HuH-7.5 (cell line): ENCODE measurements at places on chromosomes 12 and 14.

DNA sequence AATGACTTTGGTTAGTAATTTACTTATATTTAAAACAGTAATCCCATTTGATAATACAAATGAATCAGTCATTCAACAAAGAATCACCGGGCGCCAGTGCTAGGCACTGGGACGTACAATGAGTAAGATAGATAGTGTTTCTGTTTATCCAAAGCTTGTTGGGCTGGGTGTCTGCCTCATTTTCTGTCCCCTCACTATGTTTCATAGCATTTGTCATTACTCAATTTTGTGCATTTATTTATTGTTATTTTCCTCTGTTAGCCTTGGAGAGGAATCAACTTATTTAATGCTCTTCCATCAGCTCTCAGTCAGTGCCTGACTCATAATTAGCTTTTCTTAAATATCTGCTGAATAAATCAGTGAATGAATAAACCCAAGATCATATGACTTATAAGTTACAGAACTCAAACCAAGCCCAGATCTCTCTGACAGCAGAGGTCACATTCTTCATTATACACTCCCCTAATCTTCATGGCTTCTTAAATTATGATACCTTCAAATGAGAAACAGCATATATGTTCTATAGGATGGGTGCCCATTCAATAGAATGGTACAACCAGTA is 86.2 kb downstream of the TSPAN8 start:
- DNase-seq, result no peak

DNA sequence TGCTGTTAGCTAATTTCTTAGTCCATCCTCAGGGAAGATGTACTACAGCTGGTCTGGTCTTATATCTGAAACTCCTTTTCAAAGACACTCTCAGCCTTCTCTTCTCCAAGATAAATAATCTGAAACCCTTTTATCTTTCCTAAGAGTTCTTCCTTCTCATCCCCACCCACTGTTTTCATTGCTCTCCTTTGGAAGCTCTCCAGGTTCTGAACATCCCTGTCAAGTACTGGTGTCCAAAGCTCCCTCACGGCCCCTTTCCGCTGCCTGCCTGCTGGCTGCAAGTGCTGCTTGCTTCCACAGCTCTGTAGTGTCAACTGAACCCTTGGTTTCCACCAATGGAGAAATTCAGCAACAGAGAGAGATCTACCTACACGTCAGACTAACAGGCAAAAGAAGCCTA is 6.6 kb upstream of the SLC6A13 start:
- DNase-seq, result no peak

- no peak for DNase-seq
Observed at GRCh38 chr14:75025082-75025481, 22.4 kb downstream of the EIF2B2 start.

DNA sequence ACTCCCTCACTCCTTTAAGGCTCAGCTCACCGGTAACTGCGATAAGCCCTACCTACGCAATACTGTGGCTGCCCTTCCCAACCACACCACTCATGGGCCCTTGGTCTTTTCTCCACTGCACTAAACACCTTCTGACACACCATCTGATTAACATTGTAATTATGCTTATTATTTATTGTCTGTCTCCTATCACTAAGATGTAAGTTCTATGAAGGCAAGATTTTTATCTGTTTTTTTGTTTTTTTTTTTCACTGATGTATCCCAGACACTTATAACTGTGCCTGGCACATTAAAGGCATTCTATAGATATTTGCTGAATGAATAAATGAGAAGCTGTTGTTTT is 34.2 kb upstream of the PYGL start:
- DNase-seq, result no peak

GRCh38 chr12:52347551-52348510 is 19.4 kb downstream of the KRT85 start:
- DNase-seq, result no peak

GRCh38 chr12:30515351-30515750 is 180.3 kb downstream of the IPO8 start:
- DNase-seq, result no peak

GRCh38 chr12:32789916-32790315 is 34.2 kb upstream of the YARS2 start:
- no peak for DNase-seq

- DNase-seq, result no peak
Observed at GRCh38 chr14:102588821-102589220, 3.6 kb upstream of the RCOR1 start.

DNA sequence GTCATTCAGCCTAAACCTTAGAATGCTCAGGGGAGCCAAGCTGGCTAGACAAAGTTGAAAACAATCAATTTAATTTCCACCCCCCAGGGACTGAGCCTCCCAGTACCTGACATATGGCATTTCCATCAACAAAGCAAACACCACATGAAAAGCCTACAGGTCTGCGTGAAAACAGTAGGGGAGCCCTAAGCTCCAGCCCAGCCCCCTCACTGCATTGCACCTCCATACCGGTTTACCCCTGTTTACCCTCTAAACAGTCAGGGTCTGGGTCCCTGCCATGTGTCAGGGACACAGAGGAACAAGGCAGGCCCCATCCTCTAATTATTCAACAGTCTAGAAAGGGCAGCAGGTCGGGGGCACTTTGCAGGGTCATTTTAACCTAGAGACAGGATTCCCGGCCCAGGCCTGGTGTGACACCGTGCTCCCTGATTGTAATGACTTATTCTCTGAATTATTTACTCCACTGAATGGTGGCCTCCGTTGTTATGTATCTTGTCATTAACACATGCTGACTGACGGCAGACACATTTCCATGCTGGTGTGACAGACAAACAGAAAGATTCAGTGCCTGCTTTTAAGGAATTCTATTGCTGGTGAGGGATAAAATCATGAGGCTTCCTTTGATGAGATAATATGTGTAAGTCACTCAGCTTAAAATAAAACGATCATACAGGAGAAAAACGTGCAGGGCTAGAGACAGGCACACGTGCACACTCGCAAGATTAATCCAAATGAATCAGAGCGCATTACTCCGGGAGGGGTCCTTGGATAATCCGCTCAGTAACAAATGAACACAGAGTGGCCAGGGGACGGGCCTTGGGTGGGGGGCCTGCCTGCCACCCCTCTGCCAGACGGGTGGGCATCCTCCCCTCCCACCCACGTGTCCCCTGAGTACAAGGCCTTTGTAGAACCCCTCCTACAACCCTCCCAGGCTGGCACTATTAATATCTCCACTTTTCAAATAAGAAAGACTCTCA is 23.2 kb downstream of the CCDC88C start:
- DNase-seq, result no peak

DNA sequence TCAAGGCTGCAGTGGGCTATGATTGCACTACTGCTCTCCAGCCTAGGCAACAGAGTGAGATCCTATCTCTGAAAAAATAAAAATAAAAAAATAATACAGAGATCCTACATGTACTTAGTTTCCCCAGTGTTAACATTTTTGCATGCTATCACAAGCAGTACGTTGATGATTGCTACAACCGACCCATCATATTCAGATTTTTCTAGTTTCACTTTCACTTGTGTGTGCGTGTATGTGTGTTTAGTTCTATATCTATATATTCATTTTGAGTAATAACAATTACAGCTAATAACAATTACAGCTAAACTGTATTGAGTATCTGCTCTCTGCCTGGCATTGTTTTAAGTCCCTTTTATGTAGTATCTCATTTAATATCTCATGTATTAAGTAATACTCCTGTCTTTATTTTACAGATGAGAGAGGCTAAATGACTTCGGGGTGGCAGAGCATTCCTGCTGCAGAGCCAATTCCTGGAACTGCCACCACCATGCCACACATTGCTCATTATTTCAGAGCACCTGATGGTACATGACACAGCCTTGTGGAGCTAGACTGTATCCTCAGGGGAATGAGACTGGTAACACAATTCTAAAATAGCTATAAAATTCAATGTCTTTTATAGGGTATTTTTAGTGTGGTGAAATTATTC is 153.1 kb downstream of the BCAT1 start:
- DNase-seq, result no peak

GRCh38 chr12:88420457-88420856 is 159.8 kb downstream of the KITLG start:
- DNase-seq, result no peak

GRCh38 chr12:13780453-13780852 is 200.9 kb downstream of the GRIN2B start:
- DNase-seq, result no peak

DNA sequence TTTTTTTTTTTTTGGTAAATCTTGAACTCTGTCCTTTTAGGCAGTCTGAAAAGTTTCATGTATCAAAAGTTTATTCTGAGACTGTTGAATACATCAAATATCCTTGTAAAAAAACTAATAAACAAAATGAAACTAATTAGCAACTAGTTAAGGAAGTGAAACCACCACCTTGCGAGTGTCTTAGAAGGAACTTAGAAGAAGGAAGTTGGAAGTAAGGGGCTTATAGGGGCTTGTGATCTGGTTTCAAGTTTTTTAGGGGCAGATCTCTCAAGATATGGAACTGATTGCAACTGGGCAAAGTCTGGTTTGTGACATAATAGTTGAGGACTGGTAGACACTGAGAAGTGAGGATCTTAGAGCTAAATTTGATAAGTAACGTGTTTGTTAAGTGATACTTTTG is 748.8 kb downstream of the C12orf50 start:
- no peak for DNase-seq

DNA sequence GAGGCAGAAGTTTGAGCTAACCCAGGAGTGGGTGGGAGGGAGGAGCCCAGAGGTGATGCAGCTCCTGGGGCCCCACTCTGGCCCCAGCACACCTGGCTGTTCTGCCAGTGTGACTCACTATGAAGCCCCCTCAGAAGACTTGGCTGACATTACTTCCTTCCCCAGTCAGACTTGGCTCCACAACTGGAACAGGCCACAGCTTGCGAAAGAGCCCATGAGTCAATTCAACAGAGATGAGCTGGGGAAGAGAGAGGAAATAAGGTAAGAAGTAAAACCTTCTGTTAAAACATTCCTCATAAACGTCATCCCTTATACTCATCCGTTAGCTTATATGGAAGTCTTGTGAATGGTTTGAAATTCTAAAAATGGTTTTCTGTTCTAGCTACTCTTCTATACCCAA is 245.9 kb downstream of the ADAMTS20 start:
- DNase-seq, result no peak

GRCh38 chr14:94769391-94770250 is at the start of gene GSC:
TSS of gene GSC (minus strand) at chr14:94770113. CDS start at chr14:94770015, 98 bp downstream.
- DNase-seq, result no peak

DNA sequence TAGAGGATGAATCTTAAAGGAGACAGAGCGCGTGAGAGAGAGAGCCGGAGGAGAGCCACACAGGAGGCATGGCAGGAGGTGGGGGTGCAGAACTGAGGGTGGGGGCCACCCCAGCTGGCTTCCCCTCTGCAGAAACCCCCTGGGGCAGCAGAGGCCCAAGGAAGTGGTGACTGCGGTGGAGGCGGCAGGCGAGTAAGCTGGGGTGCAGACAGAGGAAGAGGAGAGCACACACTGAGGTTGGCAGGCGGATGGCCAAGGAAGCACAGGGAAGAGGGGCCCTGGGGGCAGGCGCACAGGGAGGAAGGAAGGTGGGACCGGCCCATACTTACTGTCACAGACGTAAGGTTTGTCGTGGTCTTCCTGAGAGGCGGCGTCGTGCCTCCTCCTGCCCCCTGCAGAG is 179.8 kb downstream of the DPF3 start:
- DNase-seq, result no peak

DNA sequence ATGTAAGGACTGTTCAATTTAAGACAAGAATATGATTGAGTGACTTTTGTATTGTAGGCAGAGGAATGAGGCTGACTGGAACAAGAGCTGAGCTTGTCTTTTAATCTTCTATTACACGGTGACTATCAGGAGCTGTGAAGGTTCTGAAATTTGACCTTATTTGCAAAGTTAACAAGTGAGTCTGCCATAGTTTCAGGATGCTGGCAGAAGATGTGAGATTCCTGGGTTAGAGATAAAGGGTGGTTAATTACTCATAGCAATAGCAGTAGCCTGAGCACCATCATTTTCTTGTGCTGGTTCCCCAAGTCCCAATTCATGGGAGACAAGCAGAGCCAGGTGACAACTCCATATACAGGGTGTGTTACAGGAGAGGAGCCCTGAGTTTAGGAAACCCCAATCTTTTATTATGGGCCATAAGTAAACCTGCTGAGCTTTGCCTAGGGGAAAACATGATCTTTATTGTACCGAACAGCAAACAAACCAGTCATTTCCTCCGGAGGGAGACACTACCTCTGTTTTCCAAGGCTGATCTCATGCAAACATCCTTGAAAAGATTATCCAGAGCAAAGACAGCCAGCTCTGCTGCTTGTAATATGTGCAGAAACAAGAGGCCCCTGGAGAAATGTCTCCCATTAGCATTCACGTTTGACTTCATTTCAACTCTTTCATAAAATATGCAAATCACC is 51.7 kb upstream of the DDX11 start:
- no peak for DNase-seq

DNA sequence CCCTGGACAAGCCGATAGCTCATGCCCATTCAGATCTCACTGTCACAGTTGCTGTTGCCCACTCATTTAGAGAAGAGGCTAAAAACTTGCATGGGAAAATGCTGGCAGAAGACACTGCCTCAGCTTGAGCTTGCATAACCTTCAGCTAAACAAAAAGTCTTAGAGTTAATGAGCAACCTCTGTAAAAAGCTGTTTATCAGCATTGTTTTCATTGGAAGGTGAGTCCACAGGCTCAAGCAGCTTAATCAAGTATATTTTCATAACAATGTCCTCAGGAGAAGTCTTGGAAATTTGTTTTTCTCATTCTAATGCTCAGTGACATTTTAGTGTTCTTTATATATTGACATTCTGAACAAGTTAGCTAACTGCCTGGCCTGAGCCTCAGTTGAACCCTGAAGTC is 872.9 kb downstream of the TMTC2 start:
- no peak for DNase-seq

GRCh38 chr14:60968099-60968498 is 12.8 kb downstream of the TRMT5 start:
- DNase-seq, result no peak

GRCh38 chr12:1329784-1330476 is 264.5 kb downstream of the FBXL14 start:
- no peak for DNase-seq

GRCh38 chr12:114163771-114164170 is 197.6 kb upstream of the RBM19 start:
- no peak for DNase-seq

GRCh38 chr12:1670358-1671268 is 20.3 kb upstream of the ADIPOR2 start:
- DNase-seq, result no peak

GRCh38 chr12:32217354-32218310 is 111.0 kb downstream of the BICD1 start:
- DNase-seq, result no peak

- DNase-seq, result no peak
Observed at GRCh38 chr12:62862259-62862881, 72.6 kb downstream of the PPM1H start.

DNA sequence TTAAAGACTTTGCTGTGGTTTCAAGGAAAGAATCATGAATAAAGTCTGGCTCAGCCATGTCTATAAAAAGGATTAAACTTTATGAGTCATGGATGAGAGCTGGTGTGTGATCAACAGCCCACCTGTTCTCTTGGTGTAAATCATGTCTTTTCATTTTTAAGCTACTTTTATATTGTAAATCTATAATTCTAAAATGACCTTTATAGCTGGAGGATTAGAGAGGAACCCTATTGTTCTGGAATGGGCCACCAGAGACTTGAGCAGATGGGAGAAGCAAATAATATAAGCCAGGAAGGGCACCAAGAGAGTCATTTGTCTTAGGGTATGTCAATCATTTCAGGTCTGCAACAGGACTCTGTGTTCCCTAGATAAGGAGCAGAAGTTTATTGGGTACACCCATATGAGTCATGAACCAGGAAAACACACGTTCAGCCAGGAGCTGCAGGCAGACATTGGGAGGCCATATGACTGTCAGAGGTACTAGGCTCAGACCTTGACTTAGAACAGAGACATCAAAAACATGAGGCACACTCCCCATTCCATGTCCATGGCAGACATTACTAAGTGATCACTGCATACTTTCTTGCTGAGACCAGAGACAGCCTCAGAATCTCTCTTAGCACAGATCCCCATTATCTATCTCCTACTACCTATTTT is 49.3 kb downstream of the NDUFA12 start:
- DNase-seq, result peak; percentile 18
